ENCODE measurements at places on chromosomes 12 and 14.

GRCh38 chr12:93134893-93135285 lies 205.8 kb upstream of the EEA1 start:
- no peaks in the 10 kb centered on the region for H3K27me3 ChIP-seq

DNA sequence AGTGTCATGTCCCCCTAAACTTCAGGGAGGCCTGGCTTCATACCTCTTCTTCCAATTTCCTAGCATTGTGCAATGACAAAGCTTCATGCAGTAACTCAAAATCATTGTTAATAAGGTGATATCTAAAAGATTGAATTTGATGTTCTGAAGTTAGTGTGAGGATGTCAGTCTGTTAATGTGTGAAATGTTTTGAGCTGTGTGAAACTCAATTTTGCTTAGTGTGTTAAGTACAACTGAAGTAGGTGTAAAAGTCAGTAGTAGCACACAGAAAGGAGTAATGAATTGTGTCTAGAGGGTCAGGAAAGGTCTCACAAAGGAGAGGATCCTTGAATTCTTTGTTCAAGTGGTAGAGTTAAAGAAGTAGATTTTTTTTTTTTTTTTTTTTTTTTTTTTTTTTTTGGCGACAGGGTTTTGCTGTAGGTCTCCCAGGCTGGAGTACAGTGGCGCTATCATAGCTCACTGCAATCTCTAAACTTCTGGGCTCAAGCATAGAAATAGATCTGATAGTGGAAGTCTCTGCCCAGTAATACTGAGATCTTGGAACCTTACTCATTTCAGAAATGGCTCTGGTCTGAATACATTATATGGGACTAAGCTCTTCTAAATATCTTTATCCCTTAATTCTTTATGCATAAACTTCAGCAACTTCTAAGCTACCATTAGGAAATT lies 63.9 kb downstream of the FUT8 start:
- no peaks in the 10 kb centered on the region for H3K4me1 ChIP-seq
- H3K27me3 ChIP-seq, result no peaks in the 10 kb centered on the region
- no peak for DNase-seq
- no peak overlapping the region for H3K4me3 ChIP-seq

- no peaks in the 10 kb centered on the region for H3K27me3 ChIP-seq
- H3K36me3 ChIP-seq, result no peaks in the 10 kb centered on the region
- H3K4me3 ChIP-seq, result no peak overlapping the region
- H3K4me1 ChIP-seq, result no peaks in the 10 kb centered on the region
Measured at GRCh38 chr14:65792208-65792905, 379.8 kb downstream of the FUT8 start.

GRCh38 chr12:104790296-104791125 lies 167.6 kb downstream of the SLC41A2 start:
- DNase-seq, result peak; percentile 56
- no peaks in the 10 kb centered on the region for H3K27me3 ChIP-seq
- H3K4me3 ChIP-seq, result no peak overlapping the region
- H3K4me1 ChIP-seq, result no peaks in the 10 kb centered on the region

DNA sequence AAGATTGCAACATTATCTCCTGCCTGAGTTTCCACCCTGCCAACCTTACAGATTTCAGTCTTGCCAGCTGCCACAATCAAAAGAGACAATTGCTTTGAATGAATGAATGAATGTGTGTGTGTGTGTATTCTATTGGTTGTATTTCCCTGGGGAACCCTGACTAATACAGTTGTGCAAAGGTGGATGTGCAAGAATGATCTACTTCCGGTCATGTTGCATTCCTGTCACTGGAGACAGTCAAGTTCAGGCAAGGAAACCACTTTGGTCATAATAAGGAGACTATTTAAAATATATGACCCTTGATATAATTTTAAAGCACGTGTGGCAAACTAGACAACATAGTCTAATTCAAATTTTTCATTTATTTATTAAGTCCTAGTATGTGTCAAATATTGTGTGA lies 13.1 kb downstream of the RERG start:
- no peak overlapping the region for H3K27ac ChIP-seq
- no peaks in the 10 kb centered on the region for H3K27me3 ChIP-seq
- H3K4me1 ChIP-seq, result no peaks in the 10 kb centered on the region
- no peak for DNase-seq

- no peaks in the 10 kb centered on the region for H3K27me3 ChIP-seq
- H3K36me3 ChIP-seq, result no peaks in the 10 kb centered on the region
- H3K4me3 ChIP-seq, result no peak overlapping the region
- no peak for DNase-seq
- H3K27ac ChIP-seq, result no peak overlapping the region
Measured at GRCh38 chr14:70713511-70713916, 71.8 kb downstream of the TTC9 start.

- no peaks in the 10 kb centered on the region for H3K27me3 ChIP-seq
- no peaks in the 10 kb centered on the region for H3K36me3 ChIP-seq
- no peak overlapping the region for H3K27ac ChIP-seq
- H3K4me1 ChIP-seq, result no peaks in the 10 kb centered on the region
Measured at GRCh38 chr14:102675396-102675795, 82.9 kb downstream of the RCOR1 start.

GRCh38 chr12:76883811-76884210 lies 5.0 kb upstream of the CSRP2 start:
- H3K4me3 ChIP-seq, result no peak overlapping the region
- H3K27ac ChIP-seq, result no peak overlapping the region
- H3K27me3 ChIP-seq, result no peaks in the 10 kb centered on the region
- DNase-seq, result no peak

DNA sequence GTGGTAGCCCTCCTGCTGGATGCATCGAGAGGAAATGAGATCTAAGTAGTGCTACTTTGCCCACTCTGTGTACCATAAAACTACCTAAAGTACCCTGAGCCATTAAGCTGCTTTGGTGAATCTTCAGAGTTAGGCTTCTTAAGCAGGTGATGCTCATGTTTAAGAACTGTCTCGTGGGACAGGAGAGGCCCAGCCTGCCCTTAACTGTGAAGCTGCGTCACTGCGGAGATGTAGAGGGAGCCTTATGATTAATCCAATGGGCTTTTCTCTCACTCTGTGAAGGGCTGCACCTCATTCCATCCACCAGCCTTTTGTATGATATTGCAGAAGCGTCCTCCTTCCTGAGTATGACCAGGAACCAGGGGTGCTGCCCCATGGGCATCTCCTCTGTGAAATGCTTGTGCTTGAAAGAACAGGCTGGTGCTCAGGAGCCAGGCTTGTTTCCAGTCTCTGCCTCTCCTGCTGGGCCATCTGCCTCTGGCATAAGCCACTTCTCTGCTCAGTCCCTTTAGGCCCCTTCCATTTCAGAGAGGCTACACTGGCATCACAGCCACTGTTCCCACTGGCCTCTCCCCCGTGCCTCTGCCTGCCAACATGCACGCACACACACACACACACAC lies 6.8 kb upstream of the CCDC177 start:
- H3K27me3 ChIP-seq, result no peaks in the 10 kb centered on the region
- no peaks in the 10 kb centered on the region for H3K36me3 ChIP-seq
- no peak for DNase-seq
- H3K4me1 ChIP-seq, result peaks cover 4% of the 10 kb centered on the region
- H3K4me3 ChIP-seq, result no peak overlapping the region
- no peak overlapping the region for H3K27ac ChIP-seq

GRCh38 chr12:60494244-60494643 lies 898.4 kb downstream of the SLC16A7 start:
- no peaks in the 10 kb centered on the region for H3K4me1 ChIP-seq
- no peak for DNase-seq
- no peak overlapping the region for H3K4me3 ChIP-seq
- no peaks in the 10 kb centered on the region for H3K27me3 ChIP-seq
- no peaks in the 10 kb centered on the region for H3K36me3 ChIP-seq
- no peak overlapping the region for H3K27ac ChIP-seq

DNA sequence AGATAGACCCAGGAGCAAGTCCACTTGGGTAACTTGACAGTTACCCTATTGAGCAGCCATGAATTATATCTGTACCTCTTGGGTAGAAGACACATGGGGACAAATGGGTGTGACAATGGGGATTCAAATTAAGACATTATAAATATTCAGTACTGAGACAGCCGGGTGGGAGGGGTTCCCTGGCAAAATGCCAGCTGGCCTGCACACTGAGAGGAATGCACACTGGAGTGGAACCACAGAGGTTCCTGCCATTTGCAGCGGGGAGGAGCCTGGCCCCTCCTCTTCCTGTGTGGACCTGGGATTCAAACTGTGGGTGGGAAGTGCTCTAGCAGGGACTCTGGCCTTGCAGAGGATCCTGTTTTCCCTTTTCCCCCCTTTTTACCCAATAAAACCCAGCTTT lies 118.7 kb upstream of the CDKN3 start:
- no peak overlapping the region for H3K4me3 ChIP-seq
- no peak for DNase-seq
- H3K4me1 ChIP-seq, result no peaks in the 10 kb centered on the region
- no peaks in the 10 kb centered on the region for H3K27me3 ChIP-seq
- H3K27ac ChIP-seq, result no peak overlapping the region

DNA sequence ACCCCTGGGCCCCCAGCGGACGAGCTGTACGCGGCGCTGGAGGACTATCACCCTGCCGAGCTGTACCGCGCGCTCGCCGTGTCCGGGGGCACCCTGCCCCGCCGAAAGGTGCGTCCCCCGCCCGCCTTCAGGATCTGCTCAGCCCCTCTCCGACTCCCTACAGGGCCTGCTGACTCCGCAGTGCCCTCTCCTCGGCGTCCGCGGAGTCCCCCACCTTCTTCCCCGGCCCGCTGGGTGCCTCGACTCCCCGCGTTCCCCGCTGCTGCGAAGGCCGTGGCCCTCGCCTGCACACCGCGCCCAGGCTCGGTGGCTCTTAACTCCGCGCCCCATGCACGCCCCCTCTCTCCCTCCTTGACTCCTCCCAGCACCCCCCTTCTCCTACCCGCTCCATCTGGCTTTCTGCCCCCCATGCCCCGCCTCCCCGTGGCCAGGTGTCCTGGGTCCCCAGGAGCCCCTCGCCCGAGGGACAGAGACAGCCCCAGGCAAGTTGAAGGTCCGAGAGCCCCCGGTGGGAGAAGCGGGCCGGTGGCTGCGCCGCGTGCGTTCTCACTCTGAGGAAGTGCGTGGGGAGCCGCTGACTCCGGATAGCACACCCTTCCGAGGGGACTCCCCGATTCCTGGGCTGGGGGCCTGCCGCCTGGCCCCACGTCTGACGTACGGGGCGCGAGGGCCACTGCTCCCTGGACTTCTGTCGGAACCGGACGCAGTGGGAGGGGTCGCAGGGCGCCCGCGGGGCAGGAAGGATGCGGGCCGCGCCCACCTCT lies 594 bp downstream of the TAMALIN start:
- no peak for DNase-seq
- H3K27ac ChIP-seq, result peak overlapping the region; percentile 79
- H3K27me3 ChIP-seq, result peaks cover 3% of the 10 kb centered on the region
- H3K4me3 ChIP-seq, result peak overlapping the region; percentile 52
- no peaks in the 10 kb centered on the region for H3K36me3 ChIP-seq
- H3K4me1 ChIP-seq, result peaks cover 7% of the 10 kb centered on the region

- H3K4me3 ChIP-seq, result peak overlapping the region; percentile 95
- peak; percentile 69 for DNase-seq
- H3K36me3 ChIP-seq, result peaks cover 6% of the 10 kb centered on the region
- H3K4me1 ChIP-seq, result peaks cover 16% of the 10 kb centered on the region
- H3K27me3 ChIP-seq, result no peaks in the 10 kb centered on the region
Measured at GRCh38 chr14:74882103-74882920, 596 bp downstream of the DLST start.

GRCh38 chr14:96688629-96689028 lies 108.6 kb upstream of the VRK1 start:
- no peak overlapping the region for H3K4me3 ChIP-seq
- H3K36me3 ChIP-seq, result no peaks in the 10 kb centered on the region
- H3K4me1 ChIP-seq, result peaks cover 5% of the 10 kb centered on the region
- H3K27ac ChIP-seq, result no peak overlapping the region
- no peaks in the 10 kb centered on the region for H3K27me3 ChIP-seq

DNA sequence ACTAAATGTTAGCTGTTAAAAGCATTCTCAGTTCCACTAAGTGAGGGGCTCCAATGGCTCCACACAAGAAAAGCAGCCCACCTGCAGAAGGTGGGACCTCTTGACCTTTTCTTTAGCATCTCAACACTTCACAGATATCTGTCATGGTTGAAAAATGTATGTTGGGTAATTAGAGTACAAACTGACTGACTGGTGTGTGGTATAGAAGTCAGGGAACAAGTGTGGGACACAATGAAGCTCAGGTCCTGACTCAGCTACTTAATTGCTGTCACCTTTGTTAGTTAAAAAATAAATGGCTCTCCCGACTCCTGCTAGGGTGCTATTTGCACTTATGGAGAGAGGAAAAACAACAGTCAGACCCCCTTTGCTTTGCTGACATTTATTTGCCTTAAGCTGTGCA lies 299.0 kb downstream of the TTC6 start:
- no peak overlapping the region for H3K27ac ChIP-seq
- no peaks in the 10 kb centered on the region for H3K4me1 ChIP-seq
- H3K27me3 ChIP-seq, result no peaks in the 10 kb centered on the region

DNA sequence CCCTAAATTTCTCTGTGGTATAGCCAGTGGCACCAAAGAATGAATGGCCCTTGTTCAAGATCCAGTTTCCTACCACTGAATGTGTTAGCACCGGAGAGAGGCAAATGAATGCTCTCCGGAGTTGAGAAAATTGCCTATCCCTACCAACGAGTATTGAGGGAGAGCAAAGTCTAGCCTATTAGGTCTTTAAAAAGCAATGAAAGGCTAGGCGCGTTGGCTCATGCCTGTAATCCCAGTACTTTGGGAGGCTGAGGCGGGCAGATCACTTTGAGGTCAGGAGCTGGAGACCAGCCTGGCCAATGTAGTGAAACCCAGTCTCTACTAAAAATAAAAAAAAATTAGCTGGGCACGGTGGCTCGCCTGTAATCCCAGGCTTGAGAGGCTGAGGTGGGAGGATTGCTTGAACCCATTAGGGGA lies 898 bp upstream of the RAB15 start:
- no peak for DNase-seq
- H3K36me3 ChIP-seq, result no peaks in the 10 kb centered on the region

GRCh38 chr12:95429172-95429510 lies 44.8 kb upstream of the METAP2 start:
- H3K27ac ChIP-seq, result no peak overlapping the region
- no peak overlapping the region for H3K4me3 ChIP-seq
- no peak for DNase-seq
- H3K27me3 ChIP-seq, result no peaks in the 10 kb centered on the region

DNA sequence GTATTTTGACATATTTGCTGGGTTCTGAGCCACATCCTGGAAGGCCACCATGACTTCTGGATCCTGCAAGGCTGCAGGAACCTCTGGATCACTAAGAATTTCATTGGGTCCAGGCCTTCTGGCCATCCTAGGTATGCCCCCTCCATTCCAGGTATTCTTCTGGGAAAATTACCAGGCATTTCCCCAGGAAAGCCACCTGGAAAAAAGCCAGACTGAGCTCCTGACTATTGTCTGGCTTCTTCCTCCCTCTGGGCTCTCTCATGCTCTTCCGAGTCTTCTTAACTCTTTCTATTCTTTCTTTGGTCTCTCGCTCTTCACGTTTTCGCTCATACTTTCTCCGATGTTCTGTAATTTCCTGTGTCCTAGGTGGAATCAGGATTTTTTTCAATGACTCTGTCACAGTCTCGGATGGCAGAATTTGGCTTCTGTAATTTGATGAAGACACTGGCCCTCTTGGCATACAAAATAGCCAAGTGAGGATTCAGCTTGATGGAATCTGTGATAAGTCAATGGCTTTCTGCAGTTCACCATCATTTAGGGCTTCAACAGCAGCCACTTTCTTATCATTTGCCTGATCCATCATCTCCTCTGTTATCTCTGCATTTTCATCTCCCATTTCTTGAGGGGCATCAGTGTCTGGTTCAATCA lies 42.6 kb downstream of the ATP23 start:
- H3K4me1 ChIP-seq, result no peaks in the 10 kb centered on the region
- DNase-seq, result no peak
- H3K36me3 ChIP-seq, result no peaks in the 10 kb centered on the region
- no peak overlapping the region for H3K27ac ChIP-seq
